Activated naive CD4-positive, alpha-beta T cell treated with Interleukin-2 at 50 U/mL for 16 hours (primary cell): ENCODE measurements at places on chromosomes 2 and 18.

DNA sequence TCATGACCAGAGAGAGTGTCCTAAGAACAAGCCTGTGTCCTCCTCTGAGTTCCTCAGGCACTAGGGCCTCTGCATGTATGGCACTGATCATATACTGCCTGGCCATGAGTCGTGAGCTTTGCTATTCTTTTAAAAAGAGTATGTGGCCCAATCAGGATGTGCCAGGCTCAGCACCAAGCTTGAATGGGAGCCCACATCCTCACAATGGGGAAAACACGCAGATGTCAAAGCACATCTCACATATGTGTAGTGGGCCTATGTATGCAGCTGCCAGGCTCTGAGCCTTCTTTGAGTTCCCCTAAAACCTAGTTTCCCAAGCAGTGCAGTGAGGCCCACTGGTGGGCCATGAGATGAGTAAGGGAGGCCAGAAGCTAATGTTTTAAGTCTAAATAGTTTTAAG, 69.9 kb upstream of the SLC1A4 start:
- DNase-seq, result no peak

GRCh38 chr18:23757437-23757733, 68.1 kb downstream of the LAMA3 start:
- no peak for DNase-seq

DNA sequence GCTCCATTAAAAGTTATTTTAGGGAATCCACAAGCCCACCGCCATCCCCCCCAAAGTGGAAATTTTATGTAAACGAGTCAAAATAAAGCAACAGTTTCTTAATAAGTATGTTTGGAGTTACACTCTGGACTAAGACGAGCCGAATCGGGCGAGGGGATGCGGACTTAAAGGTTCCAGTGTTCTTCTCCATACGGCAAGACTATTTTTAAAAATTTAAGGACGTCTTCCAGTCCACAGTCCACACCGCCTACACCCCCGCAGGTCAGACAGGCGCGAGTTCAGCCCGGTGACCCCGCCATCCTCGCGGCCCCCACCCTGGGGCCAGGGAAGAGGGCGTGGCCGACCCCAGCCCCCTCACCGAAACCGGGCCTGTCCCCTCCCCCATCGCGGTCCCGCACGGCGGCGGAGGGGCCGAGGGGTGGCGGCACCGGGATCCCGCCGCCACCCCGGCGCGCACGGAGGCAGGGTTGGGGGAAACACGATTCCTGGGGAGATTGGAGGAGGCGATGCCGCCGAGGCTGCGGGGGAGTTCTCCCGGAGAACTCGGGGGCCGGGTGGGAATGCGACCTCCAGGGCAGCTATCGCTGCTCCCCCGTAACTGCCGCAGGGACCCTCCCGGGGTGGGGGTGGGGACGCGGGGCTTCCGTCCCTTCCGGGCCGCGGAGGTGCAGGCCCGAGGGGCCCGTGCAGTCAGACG, 24.5 kb upstream of the SMAD7 start:
- DNase-seq, result no peak

GRCh38 chr2:54189539-54189938, 66.5 kb downstream of the TSPYL6 start:
- no peak for DNase-seq

GRCh38 chr2:225319872-225320271, 79.6 kb upstream of the NYAP2 start:
- DNase-seq, result no peak

DNA sequence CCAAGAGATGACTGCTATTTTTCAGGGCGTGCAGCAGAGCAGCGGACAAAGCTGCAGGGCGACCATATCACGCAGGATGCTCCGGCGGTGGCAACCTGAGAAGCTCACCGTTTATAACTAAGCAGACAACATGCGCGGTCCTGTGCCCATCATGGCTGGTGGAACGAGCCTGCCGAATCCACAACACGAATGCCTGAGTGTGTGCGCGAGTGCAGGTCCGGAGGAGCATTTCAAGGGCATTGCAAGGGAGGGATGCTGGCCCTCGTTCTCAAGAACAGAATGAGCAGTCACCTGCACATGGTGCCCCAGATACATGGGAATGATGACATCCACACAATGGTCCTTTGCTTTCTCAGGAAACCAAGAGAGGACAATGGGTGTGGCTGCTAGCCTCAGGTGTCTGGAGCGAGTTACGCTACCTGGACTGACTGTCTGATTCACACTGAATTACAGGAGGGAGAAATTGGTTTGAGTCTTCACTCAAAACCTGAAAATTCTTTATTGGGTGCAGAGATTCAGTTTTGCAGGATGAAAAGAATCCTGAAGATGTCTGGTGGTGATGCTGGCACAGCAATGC, 39.8 kb downstream of the TBC1D8 start:
- DNase-seq, result no peak

DNA sequence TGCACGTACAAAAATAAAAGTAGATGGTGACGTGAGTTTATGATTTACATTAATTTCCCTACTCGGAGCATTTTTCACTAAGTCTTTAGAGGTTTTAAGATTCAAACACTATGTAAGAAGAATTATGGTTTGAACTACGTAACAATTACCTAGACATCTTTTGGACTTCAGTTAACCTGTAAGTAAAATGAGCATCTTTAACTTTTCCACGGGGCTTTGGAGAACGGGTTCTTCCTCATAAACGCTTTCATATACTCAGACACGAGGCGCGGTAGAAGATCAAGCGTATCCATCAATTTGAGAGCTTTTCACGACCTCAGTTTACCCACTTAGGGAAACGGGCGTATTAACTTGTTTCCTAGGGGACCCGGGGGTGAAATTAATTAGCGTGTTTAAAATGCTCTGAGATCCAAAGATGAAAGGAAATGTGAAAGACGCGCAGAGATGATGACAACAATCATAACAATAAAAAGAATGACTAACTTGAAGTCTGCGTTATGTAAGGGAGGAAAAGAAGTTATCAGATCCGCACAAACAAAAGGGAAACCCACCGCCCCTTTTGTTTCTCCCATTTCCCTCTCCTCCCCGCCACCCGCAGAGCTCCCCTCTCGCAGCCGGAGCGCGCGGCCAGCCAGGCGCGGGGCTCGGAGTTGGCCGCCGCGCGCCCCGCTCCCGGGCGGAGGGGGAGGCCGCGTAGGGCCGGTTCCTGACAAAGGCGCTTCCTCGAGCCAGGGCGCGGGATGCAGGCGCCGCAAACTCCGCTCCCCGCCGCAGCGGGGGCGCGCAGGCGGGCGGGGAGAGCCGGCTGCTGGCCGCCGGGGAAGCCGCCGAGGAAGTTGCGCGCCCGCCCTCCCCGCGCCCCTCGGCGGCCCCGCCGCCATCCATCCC, 807 bp downstream of the PELI1 start:
- peak; percentile 42 for DNase-seq

- DNase-seq, result peak; percentile 60
These were observed 38.1 kb downstream of the SNED1 start for GRCh38 chr2:241036397-241036963.

- no peak for DNase-seq
These were observed 33.0 kb upstream of the BOD1L2 start for GRCh38 chr18:57113799-57114420.

DNA sequence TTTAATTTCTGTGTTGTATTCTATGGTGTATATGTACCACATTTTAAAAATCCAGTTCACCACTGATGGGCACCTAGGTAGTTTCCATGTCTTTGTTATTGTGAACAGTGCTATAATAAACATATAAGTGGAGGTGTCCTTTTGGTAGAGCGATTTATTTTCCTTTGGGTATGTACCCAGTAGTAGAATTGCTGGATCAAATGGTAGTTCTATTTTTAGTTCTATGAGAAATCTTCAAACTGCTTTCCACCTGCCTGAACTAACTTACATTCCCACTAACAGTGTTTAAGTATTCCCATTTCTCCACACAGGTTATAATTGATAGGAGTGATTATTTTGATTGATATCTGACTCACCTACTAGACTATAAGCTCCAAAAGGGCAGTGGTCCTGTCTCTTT, 148.2 kb downstream of the BABAM2 start:
- no peak for DNase-seq

GRCh38 chr2:39114771-39115170, 6.1 kb downstream of the SOS1 start:
- DNase-seq, result no peak

DNA sequence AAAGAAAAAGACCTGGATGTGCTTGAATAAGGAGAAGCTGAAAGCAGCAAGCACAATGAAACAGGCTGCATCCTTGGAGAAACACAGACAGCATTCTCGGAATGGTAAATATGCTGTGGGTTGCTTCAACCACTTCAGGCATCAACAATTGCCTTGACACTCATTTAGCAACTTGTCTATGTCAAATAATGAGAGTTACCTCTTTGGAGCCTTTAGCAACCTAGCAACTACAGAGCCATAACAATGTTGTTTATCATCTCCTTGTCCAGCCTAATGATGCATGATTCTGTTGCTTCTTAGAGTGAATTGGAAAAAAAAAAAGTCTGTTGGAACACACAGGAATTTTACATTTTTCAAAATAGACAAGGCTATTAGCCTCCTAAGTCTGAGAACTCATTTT, 410.6 kb downstream of the PIK3C3 start:
- DNase-seq, result no peak

GRCh38 chr18:23716516-23716915, 27.3 kb downstream of the LAMA3 start:
- DNase-seq, result no peak

DNA sequence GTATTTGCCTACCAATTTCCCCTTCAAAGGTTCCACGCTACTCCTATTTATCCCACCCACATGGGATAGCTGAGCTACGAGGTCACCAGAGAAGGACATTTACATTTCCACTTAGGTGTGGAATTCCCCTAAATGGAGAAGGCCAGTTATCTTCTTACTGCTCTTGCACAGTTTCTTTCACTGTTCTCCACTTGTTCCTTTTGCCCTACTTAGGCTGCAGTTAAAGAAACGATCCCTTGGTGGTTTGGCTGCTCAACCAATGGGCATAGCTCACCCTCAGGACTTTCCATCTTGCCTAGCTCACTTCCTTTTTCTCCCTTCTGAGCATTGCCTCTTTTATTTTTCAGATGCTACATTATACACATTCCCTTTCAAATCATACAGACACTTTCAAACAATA, 11.2 kb upstream of the NABP1 start:
- no peak for DNase-seq

DNA sequence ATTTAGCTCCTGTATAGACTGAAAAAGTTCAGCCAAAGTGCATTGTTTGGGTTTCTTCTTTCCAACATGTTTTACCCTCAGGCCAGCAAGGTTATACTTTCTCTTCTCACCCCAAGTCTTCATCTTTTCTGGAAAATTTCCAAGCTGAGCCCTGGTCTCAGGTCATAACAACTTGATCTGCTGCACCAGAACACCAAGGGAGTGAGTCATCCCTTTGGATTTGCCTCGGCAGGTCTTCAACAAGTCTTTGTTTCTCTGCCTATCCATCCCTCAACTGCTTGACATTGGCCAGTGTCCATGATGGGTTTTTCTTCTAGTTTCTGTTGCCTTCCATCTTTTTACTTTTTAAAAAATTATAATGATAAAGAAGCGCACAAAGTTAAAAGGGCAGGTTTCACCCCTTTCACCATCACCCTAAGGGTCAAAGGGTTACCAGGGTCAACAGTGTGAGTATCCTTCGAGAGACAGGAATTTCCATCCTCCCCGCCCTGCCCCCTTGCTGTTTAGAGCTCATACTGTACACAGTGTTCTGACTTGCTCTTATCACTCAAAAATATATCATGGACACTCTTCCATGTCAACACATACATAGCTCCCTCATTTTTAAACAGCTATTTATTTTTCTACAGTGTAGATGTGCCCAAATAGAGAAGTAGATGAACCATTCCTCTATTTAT, 5.7 kb upstream of the SPATS2L start:
- no peak for DNase-seq

DNA sequence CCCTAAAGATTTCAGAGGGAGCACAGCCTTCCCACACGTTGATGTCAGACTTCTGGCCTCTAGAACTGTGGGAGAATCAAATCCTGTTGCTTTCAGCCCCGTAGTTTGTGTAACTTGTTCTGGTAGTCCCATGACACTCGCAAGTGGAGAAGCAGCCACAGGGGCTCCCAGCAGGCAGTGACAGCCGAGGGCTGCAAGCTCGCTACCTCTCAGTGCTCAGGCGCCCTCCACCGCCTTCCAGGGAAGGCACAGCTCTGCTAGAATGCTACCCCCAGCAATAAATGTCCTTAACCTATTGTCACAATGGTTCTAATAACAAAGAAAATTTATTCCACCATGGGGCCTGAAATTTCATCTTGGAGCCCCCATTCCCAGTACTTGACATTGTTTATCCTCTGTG, 143.1 kb upstream of the ZNF236 start:
- no peak for DNase-seq

DNA sequence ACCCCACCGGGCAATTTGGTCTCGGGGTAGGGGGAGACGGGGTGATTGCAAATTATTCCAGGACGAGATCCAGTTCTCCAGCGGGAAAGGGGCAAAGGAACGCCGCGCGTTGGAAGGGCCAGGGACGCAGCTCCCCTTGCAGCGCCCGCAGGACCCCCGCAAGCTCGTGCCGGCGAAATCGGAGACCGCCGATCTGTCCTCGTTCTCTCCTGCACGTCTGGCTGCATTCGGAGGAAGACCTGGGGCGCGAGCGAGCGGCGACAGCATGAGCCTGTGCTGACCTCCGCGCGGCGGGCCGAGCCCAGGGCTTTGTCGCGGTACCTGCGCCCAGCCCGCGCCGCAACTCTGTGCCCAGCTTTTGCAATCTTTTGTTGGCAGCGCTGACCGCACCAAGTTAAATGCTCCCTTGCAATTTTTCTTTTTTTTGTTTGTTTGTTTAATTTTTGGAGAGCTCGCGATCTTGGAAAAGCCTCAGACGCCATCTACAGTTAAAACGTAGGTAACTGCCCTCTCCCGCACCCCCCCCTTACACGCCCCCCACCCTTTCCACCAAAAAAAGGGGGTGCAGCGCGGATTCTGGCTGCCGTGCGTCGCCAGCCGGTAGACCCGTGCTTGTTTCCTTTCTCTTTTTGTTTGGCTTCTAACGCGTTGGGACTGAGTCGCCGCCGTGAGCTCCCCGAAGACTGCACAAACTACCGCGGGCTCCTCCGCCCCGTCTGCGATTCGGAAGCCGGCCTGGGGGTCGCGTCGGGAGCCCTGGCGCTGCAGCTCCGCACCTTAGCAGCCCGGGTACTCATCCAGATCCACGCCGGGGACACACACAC, 667 bp downstream of the TRIB2 start:
- DNase-seq, result peak; percentile 62

- no peak for DNase-seq
These were observed 297.6 kb upstream of the SKOR2 start for GRCh38 chr18:47549021-47549540.

- DNase-seq, result no peak
These were observed 209.8 kb downstream of the BCL2 start for GRCh38 chr18:63109802-63110201.
